ENCODE measurements at places on chromosomes 1 and 21. TPM values are rescaled to one million over a fixed set of nuclear protein-coding genes. Genes with fewer than 3 reads are reported as not detected.

DNA sequence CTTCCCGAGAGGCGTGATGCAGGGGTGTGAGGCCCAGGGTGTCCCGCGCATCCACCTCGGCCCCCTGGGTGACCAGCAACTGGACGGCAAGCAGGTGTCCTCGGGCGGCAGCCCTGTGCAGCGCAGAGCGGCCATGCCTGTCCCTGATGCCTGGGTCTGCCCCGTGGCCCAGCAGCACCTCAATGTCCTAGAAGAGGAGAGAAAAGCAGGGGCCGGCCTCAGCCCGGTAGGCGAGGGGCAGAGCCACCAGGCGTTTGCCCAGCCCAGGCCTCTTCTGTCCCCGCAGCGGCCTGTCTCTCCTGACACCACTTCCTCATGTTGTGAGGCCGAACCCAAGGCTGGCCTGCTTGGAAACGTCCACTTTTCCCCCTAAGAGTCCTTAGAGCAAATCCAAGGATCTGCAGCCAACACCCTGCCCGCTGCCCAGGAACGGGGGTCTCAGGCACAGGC, 1.7 kb downstream of the ANKRD65 start:
- DNase-seq: no peak

GRCh38 chr1:74531796-74532195, 19.4 kb upstream of the LRRC53 start:
- no peak for DNase-seq

DNA sequence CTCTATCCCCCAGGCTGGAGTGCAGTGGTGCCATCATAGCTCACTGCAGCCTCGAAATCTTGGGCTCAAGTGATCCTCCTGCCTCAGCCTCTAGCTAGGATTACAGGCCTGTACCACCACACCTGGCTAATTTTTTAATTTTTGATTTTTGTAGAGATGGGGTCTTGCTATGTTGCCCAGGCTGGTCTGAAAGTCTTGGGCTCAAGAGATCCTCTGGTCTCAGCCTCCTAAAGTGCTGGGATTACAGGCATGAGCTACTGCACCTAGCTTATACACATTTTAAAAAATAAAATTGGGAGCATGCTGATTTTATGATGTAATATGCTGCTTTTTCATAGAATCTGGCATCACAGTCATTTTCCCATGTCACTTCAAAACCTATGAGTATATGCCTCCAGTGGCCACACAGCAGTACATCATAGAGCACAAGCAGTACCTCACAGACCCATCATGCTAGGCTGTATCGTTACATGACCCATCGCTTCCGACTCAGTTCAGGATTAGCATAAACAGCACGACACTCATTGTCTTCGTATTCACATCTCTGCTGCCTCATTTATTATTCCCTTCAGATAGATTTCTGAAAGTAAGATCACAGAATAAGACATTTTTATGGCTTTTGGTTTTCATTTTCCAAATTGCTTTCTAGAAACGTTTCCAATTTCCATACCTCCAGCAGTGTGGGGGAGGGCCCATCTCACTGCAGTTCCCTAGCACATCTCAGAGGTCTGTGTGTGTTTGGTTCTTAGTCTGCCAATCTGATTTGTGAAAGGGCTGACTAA, 35.9 kb upstream of the CCSAP start:
- DNase-seq: no peak

DNA sequence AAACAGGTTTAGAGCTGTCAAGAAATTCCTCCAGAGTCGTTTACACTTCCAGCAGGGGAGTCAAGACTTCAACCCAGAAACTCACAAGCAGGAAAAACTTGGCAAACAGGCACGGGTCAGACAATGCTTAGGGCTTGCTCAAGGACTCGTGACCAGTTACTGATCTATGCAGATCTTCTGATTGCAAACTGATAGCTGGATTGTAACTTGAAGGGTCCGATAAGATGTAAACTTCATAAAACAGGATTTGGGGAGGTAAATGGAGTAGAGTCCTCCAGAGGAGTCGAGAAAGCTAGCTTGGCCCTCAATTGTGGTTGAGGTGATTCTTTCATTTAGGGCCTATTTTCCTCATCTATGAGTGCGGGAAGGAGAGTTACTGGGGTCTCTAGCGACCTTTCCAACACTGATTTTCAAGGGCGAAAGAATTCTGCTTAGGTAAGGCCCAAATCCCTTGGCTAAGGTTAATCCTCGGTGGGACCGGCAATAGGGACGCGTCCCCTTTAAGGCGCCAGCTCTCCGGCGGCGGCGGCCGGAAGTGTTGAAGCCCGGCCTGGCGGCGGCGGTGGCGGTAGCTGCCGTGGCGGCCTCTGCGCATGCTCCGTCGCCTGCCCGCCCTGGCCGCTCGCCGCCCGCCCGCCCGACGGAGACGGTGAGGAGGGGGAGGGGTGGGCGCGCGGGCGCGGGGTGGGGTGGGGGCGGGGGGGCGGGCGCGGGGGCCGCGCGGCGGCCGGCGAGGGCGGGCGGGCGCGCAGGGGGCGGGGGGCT, at the start of gene GMEB1:
Gene GMEB1, plus strand, starts transcription at position 594 of the 765 bp plus-strand sequence. CDS start 14,829 bp downstream, outside the sequence.
- peak; percentile 68 for DNase-seq

GRCh38 chr1:204367956-204368355, 8.2 kb upstream of the PLEKHA6 start:
- DNase-seq: no peak

- DNase-seq: peak; percentile 71
Measured at GRCh38 chr1:79079770-79080169, 73.2 kb upstream of the ADGRL4 start.

DNA sequence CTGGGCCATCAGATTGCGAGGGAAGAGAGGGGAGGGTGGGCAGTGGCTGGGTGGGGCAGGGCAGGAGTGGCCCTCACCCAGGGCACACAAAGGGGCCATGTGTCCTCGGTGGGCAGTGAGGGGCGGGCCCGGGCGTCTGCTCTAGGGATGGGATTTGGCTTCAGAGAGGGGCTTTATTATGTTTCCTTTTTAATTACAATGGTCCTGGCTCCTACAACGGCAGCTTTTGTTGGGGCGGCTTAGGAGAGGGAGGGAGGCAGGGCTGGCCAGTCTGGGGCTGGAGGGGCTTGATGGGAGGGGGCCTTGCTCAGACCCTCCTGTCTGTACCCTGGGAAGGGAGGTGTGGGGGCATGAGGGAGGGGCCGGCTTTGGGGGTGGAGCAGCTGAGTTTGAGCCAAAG, 102.8 kb upstream of the WNT4 start:
- no peak for DNase-seq

GRCh38 chr1:193264313-193265065, 78.1 kb upstream of the B3GALT2 start:
- DNase-seq: peak; percentile 69

- DNase-seq: no peak
Measured at GRCh38 chr1:212587016-212587887, 21.3 kb upstream of the ATF3 start.

GRCh38 chr1:161068306-161069234, 1.1 kb downstream of the ARHGAP30 start:
- no peak for DNase-seq

DNA sequence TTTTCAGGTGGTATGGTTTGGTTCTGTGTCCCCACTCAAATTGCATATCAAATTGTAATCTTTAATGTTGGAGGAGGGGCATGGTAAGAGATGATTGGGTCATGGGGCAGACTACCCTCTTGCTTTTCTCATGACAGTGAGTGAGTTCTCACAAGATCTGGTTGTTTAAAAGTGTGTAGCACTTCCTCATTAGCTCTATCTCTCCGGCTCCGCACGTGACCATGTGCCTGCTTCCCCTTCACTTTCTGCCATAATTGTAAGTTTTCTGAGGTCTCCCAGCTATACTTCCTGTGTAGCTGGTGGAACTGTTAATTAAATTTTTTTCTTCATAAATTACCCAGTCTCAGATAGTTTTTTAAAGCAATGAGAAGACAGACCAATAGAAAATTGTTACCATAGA, 843.2 kb downstream of the AMY1C start:
- no peak for DNase-seq

GRCh38 chr1:95021119-95021518, 51.6 kb downstream of the ALG14 start:
- no peak for DNase-seq

DNA sequence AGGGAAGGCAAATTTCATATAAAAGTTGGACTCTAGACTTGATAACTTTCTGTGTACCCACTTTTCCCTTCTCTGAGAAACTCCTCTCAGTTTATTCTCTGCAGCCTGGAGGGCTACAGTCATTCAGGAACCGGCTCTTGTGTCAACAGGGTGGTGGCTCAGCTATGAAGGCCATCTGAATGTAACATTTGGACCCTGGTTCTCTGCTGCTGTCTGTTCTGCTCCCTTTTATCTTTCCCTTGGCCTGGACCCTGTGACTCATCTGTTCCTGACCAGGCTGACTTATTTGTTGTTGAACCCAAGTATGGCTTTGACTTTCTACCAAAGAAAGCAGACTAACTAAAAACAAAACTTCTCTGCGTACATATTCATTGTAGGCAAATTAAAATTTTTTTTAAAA, 75.4 kb downstream of the CENPF start:
- no peak for DNase-seq

- DNase-seq: no peak
Measured at GRCh38 chr21:35376406-35377135, 327.5 kb upstream of the RUNX1 start.

THBS3 gene
- total RNA-seq: 21.2 TPM

KRTAP21-2 gene
- not detected for total RNA-seq

NCMAP gene
- total RNA-seq: not detected

HMGB4 gene
- total RNA-seq: not detected

SPATA21 gene
- total RNA-seq: not detected

ATAD3B gene
- total RNA-seq: 24.8 TPM

MCOLN2 gene
- 1.5 TPM for total RNA-seq

RRP1B gene
- total RNA-seq: 26.8 TPM

FCRL2 gene
- total RNA-seq: not detected
